ENCODE measurements at places on chromosomes 7 and 10.

DNA sequence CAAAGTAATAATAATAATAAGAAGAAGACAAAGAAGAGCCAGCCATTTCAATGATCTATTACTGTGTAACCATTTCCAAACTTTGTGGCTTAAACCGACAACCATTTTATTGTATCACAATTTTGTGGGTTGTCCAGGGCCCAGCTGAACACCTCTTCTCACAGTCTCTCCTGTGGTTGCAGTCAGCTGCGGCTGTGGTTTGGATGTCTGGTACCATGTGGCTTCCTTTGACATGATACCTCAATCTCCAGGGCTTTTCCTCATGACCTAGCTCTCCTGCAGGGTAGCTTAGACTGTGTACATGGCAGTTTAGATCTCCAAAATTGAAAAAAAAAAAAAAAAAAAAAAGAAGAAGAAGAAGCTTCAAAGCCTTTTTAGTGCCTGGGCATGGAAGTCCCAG is 72.6 kb upstream of the NFKB2 start:
- DNase-seq, result no peak

- no peak for DNase-seq
These were observed 14.5 kb downstream of the DNAJB9 start for GRCh38 chr7:108584211-108584610.

GRCh38 chr7:7808156-7808555 is 89.7 kb upstream of the RPA3 start:
- no peak for DNase-seq

DNA sequence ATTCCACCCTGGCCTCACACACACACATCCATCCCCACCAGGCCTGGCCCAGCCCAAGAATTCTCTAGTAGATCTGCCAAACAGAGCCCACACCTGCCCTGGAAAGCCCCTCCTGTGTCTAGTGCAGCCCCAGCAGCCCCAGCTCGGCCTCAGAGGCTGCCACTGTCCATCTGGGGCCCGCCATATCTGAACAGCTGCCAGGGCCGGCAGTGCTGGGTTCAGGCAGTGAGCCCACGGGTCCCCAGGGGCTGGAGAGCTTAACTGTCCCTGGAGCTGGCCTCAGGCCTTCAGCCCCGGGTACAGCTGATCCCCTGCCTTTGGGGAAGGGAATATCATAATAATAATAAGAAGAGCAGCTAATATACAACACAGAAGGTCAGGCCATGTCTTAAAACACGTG is 574 bp downstream of the MYL10 start:
- no peak for DNase-seq

DNA sequence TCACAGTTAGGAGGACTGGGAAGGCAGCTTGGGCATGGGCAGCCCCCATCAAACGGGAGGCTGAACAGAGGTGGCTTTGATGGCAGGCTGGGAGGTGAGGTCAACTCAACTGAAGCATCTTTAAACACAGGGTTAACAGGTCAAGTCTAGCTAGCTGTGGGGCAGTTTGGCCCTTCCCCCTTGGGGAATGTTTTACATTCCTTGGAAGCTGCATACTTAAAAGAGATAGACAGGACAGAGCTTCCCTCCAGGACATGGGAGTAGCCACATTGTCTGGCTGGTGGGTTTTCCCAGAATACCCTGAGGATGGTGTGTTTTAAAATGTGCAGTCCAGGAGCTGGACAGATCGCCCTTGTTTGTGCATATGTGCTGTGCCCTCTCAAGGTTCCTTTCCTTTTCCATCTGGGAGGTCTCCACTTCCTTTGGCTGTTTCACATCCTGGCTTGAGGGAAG is 6.8 kb upstream of the RASSF4 start:
- DNase-seq, result no peak

DNA sequence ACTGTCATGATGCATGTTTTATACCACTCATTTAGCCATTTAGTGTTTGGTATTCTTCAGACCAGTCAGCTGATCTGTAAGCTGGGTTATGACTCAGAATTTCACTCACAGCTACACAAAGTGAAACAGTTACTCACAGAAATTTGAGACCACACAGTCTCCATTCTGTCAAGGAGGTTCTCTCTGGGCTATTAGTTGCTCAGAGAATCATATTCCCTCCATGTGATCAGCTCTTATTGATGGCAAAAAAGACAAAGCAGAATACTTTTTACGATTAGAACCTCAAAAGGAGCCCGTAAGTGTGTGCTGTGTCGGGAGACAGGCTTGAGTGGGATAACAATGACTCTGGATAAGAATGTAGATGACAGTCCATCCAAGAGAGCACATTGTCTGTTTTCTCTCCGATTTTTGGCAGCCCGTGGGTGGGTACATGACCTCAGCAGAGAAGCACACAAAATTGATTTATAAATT is 277.6 kb upstream of the SORCS1 start:
- no peak for DNase-seq

DNA sequence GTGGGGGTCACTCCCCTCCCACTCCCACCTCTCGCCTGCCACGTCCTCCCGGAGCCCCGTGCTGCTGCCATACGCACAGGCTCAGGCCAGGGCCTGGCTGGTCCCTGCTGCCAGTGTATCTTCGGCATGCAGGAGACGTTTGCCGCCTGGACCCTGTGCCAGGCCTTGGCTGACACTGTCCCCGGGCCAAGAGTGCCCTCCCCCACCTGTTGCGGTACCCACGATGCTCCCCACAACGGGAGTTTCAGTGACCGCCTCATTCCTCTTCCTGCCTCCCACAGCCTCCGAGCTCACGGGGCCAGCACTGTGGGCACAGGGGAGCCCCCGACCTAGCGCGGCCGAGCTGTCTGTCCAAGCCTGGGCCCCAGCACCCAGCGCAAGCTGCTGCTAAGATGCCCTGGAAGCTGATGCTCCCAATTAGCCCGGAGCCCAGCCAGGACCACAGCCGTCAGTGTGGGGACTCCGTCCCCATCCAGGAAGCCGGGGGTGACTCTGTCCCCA is 7.4 kb downstream of the TTYH3 start:
- DNase-seq, result no peak

DNA sequence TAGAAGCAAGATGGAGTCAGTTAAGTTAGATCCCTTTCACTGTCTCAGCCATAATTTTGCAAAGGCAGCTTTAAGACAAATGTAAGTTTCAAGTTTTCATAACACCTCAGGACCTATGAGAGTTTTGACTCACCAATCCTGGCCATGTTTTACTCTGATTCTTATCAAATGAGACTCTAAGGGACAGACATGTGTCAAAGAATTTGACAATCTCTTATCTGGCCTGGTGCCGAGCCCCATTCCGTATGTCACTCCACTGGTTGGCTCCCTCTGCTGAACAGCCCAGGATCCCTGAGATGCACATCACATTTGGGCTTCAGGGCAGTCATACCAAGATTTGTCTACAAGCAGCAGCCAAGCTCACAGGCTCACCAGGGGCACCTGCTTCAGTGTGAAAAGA is 187.6 kb upstream of the STK17A start:
- no peak for DNase-seq

DNA sequence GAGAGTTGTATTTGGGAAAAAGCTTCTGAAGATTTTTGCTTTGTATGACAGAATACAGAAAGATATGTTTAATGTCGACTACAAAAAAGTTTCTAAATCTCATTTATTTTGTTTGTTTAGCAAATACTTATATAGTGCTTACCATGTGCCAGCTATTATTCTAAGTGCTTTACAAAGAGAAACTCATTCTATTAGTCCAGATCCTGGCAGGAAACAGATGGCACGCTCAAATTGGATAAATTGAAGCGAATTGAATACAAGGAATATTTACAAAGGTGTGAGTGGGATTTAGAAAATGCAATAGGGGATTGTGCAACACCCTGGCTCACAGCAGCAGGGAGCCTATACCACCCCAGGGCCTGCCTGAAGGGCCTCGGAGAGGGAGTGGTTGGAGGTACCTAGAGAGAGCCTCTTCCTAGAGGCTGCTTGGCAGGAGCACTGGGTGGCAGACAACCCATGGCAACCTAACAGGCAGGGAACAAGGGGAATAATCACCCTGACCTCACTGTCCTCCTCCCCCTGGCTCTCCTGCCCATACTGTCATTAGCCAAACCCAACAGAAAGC is 27.6 kb upstream of the FAM204A start:
- DNase-seq, result no peak

DNA sequence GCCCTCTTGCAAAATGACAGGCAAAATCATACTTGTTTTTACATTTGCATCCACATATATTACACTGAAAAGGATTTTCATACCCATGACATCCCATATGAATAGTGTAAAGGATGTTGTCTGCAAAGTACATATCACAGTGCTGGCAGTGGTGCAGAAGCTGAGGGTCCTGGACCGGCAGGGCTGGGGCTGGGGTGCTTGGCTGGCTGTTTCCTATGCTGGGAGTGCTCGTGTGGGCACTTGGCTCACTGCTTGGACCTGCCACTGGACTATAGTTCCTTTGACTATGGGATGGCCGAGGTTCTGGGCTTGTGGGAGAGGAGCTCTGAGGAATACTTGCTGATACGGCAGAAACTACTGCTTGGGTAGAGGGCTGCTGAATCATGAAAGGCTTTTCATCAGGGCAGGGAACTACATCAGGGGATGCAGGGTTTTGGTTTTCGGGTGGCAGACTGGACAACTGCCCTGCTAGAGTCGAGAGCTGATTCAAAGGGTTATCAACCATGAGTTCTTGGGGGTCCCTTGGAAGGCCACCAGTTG is 13.7 kb downstream of the PSTK start:
- DNase-seq, result no peak

- peak; percentile 44 for DNase-seq
These were observed 61.2 kb upstream of the LRRN3 start for GRCh38 chr7:111029574-111030251.

DNA sequence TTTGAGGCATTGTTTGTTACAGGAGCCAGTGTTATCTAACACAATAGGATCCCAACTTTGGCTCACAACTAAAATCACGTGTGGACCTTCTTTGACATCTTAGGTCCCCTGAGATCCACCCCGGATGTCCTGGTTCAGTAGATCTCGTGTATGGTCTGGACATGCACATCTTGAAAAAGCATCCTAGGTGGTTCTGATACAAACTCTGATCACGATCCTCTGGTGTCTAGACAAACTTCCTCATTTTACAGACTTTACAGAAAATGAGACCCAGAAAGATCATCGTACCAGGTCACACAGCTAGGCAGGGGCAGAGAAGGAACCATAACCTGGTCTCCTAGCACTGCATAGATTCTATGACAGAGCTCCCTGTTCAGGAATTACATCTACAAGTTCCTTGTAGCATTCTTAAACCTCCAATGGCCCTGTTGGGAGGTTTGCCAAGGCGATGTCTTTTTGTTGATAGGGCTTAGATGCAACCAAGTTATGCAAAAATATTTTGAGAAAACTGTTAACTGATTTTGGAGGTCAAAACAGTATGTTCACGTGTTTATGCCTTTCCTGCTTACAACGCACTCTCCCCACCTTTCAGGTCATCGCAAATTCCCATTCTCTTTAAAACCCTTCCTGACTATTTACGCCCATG is 30.8 kb upstream of the CHST15 start:
- peak; percentile 28 for DNase-seq

GRCh38 chr10:4514445-4515108 is 311.4 kb upstream of the AKR1E2 start:
- peak; percentile 14 for DNase-seq
